ENCODE measurements at places on chromosomes 13 and 19.

DNA sequence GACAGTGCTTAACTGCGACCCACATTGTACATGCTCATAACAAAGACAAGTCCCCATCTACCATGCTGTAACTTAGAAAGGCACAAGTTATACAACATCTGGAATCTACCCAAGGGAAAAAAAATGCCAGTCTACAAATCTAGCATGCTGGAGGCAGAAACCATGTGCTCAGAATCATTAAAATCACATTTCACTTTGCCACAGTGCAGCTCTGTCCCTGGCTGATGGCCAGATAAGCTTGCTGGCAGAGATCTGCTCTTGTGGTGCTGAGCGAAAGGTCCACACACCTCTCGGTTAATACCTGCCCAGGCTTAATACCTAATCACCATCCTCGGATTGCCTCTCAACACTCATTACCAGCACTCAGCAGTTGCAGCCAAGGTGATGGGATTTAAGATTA lies 74.1 kb upstream of the UQCRFS1 start:
- DNase-seq: no peak

- no peak for DNase-seq
Measured at GRCh38 chr19:1063909-1064660, 2.9 kb upstream of the ARHGAP45 start.

DNA sequence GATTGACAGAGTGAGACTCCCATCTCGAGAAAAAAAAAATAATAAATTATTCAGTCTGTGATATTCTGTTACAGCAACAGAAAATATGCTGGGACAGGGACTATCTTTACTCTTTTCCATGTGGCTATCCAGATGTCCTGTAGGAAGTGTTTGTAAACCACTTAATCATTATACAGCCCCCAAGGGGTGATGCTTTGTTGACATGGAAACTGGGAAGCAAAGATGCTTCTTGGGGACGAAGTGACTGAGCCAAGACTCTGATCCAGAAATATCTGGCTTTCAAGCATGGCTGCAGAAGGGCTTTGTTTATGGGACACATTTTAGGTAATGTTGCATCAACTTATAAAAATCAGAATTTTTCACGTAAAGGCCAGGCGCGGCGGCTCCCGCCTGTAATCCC lies 5.4 kb downstream of the ZNF8 start:
- DNase-seq: no peak

DNA sequence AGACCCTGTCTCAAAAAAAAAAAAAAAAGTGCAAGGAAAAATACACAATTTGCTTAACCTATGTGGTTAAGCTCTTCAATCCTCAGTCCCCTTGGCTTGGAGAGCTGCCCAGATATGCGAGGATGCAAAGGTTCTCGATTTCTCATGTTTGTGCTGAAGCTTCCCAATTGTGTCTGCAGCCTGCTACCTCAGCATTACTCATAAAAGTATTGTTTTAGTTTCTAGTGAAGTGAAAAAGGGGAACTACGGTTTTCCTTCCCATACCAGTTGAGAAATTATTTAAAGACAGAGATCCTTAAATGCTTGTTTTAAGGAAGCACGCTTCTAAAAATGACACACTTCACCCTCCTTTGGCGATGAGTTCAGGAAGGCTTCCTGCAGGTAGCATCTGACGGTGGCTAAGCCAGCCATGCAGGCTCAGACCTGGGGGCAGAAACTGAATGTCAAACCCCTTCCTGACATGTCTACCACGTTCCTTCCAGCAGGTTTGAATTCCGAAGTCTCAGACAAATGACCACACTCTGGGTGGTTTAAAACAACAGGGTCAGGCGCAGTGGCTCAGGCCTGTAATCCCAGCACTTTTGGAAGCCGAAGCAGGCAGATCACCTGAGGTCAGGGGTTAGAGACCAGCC lies 47.9 kb downstream of the RUBCNL start:
- DNase-seq: no peak

DNA sequence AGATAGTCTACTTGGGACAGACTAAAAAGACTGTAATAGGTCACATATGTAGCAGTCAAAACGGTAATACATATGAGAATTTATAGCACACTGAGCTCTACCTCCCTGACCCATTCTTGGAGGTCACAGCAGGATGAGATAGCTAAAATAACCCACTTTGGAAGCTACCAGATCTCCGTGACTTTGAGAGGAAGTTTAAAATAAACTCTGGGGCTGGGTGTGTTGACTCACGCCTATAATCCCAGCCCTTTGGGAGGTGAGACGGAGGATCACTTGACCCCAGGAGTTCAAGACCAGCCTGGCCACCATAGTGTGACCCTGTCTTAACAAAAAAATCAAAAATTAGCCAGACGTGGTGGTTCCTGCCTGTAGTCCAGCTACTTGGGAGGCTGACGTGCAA lies 45.3 kb downstream of the DHRS12 start:
- DNase-seq: no peak

GRCh38 chr19:15074371-15074770 lies 7.6 kb upstream of the OR1I1 start:
- no peak for DNase-seq

- no peak for DNase-seq
Measured at GRCh38 chr13:97492257-97492656, 58.3 kb downstream of the RAP2A start.

DNA sequence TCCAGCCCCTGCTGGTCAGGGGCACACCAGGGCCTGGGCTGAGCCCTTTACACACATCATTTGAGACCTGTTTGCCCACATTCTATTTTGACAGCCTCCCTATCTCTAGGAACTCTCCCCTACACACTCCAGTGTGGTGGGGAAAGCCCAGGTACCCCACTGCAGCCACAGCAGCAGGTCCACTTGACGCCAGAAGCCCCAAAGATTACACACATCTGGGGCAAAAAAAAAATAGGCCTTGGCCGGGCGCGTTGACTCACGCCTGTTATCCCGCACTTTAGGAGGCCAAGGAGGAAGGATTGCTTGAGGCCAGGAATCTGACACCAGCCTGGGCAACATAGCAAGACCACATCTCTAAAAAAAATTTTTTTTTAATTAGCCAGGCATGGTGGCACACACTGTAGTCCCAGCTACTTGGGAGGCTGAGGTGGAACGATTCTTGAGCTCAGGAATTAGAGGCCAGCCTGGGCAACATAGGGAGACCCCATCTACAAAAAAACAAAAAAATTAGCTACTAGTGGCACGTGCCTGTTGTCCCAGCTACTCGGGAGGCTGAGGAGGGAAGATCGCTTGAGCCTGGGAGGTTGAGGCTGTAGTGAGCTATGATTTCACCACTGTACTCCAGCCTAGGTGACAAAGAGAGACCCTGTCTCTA lies 18.0 kb upstream of the CD22 start:
- DNase-seq: no peak

- DNase-seq: no peak
Measured at GRCh38 chr19:5023128-5023571, 54.2 kb downstream of the KDM4B start.

DNA sequence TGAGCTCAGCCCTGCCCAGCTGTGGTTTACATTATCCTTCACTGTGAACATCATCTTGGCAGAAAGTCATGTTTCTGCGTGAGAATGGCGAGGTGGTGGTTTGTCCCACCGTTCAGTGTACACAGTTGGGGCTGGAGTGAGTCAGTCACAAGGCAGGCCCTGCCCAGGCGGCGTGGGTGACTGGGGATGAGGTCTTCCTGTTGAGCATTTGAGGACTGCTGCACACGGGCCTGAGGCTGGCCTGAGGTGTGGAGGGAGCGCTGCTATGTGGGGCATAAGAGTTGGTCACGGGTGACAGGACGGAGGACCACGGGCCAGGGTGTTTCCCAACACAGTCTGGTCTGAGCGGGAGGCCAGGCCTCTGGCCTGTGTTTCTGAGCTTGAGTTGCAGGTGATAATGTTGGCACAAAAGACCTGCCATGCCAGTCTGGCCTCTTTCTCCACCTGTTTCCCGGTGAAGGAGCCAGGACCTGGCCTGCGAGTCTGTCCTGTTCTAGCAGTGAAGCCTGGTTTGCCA lies 13.4 kb upstream of the C19orf33 start:
- DNase-seq: no peak

GRCh38 chr13:84730376-84730775 lies 848.1 kb upstream of the SLITRK1 start:
- no peak for DNase-seq

DNA sequence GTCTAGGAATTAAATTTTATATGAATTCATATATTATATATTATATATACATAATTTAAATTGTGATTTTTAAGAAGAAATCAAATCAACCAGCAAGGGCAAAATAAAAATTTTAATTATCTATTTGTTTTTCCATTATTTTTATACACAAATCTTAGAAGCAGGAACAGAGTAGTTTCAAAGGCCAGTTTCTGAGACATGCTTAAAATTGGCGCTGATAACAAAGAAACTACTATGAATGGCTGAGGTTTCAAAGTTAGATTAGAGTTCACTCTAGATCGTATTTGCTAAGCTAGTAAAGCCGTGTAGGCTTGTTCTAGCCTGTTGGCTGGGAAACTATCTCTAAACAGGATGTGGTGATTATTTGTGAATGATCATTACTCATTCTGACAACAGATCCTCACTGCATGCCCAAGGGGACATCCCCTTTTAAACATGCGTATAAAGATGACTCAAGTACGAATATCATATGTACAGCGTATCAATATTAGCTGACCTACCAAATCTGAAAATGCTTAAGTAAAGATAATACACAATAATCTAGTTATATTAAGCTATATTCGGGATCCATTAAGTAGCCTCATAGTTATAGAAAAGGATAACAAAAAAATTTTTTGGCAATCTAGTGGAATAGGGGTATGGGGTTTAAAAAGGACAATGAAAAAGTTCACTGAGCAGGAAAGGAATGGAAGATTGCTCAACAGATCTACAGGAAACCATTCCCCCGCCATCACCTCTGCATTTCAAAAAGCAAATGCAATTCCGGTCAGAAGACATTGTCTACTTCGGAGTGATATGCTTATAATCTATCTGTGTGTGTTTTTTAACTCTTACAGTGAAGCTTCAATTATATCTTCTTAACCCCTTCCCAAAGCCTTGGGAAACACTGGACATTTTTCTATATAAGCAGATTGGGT lies 150.1 kb downstream of the SHISA2 start:
- DNase-seq: peak; percentile 41

- no peak for DNase-seq
Measured at GRCh38 chr13:105735281-105735680, 800.2 kb downstream of the EFNB2 start.

DNA sequence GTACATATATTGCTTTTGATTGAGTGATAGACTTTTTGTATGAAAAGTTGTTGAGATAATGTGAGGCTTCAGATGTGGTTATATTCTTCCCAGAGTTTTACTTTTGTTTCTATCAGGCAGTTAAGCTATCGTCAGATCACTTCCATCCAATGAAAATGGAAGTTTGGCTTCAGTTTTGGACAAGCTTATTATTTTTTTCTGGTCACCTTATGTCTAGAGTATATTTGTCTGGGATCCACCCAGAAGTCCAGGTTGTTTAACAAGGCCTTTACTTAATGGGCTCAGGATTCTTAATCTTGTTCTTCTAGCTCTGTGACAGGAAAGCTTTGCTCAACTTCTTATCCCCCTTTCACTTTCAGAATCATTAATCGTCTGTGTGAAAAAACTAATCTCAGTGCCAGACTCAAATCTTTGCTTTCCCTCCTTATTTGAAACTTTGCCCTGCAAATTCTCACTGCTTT lies 150.9 kb downstream of the PDS5B start:
- no peak for DNase-seq

DNA sequence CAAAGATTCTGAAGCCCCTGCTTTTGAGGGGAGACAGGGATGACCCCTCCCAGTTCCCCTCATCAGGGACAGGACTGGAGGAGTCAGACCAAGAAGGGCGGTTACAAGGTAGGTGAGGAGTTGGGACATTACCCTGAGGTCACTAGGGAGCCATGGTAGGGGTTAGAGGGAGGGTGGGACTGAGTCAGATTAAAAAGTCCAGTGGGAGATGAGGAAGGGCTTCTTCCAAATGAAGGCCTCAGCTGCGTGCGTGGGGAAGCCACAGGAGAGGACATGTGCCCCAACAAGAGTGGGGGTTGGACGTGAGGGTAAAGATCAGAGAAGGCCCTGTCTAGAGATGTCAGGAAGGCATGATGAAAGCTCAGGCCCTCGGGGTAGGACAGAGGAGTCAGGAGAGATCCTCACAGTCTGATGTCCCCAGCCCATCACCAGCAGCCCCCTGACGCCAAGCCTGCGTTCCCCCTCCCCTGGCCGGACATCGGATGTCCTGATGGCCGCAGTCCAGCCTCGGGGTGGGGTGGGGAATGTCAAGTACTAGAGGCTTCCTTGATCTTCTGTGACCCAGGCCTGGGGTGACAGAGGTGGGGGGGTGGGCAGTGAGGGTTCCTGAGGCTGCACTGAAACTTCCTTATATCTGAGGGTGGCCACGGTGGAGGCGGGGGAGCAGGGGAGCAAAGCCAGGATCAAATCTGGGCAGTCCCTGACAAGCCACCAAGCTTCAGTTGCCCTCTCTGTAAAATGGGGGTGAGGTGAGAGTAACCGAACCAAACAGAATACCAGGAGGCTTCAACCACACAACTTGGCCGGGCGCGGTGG lies 6.5 kb upstream of the MFSD12 start:
- no peak for DNase-seq

DNA sequence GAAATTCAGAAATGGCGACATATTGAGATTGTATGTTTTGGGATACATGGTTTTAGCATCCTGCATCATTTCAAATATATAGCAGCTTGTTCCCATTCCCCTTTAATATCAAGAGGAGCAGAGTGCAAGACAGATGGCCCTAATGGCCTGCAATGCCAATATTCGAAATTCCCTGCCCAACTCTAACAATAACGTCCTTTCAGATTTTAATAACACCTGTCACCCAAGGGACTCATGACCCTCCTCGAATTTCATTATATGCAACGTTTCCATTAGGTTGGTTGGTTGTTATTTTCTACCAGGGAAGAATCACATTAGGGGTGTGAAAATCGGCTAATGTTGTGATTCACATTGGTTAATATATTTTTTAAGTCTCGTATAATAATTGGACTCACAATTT lies 170.0 kb downstream of the TNFSF13B start:
- no peak for DNase-seq

DNA sequence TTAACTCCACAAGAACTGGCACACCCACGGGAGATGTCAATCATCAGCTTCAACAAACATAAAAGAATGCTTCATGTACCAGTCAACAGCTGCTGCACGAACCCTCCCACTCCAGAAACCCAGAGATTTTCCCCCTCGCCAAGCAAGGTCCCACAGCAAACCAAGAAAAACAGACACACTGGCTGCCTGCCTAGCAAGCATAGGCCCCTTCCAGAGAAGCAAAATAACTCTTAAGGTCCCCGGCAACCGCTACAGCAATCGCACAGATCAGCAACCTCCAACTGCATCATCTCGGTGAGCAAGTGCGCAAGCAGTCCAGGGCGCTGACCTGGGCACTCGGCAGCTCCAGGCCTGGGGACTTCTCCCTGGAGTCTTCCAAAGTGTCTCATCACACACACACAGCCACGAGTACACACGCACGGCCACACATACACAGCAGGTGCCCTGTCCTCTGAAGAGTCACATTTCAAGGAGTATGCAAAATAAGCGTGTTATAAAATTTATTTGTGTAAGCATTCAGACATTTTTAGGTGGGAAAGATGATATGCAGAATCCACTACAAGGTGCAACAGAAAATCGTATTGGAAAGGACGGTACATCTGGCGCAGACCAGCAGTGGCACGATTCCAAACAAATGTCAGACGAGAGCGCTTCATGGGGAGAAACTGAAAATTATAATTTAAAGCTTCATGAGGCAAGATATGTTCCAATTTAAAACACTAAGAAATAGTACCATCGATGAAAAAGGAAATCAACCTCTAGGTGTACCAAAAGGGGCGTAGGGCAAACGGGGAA lies 125.0 kb downstream of the STK24 start:
- DNase-seq: no peak

- DNase-seq: peak; percentile 81
Measured at GRCh38 chr13:99386911-99387788, 80.0 kb upstream of the GPR183 start.

GRCh38 chr13:108056278-108056677 lies 159.1 kb downstream of the LIG4 start:
- no peak for DNase-seq

Measured in activated CD4-positive, alpha-beta T cell treated with anti-CD3 and anti-CD28 coated beads for 4 hours (primary cell).